H7 (cell line): ENCODE measurements at places on chromosomes 5 and 9. TPM values are rescaled to one million over a fixed set of nuclear protein-coding genes. Genes with fewer than 3 reads are reported as not detected.

GRCh38 chr5:158514319-158514985 lies 585.3 kb downstream of the EBF1 start:
- no peak for DNase-seq

- no peak for DNase-seq
Observed at GRCh38 chr9:6552498-6553121, 92.9 kb downstream of the GLDC start.

Gene SPATA31D4
- not detected in 2 replicates for total RNA-seq

Gene AMACR
- 10.5 and 18.3 TPM in 2 replicates for total RNA-seq

- DNase-seq = no peak
Observed at GRCh38 chr9:126504086-126504976, 109.4 kb upstream of the LMX1B start.

DNA sequence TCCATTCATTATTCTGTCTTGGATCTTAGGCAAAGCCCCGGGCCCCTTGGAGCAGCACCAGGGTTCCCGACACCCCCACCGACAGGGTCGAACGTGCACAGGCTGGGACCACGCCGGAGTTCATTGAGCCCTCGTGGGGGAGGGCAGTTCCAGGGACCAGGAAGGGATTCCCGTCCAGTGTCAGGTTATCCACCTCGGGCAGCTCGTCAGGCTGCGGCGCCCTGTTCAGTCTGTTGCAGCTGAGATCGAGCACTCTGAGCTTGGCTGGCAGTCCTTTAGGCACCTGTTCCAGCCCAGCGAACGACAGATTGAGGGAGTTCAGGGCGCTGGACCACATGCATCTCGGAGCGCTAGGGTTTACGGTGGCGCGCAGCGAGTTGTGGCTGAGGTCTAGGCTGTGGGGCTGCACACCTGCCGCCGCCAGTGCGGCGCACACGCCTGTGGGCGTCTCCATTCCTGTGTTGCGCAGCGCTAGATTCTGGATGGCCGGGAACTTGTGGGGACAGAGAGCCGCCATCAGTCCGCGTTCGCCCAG lies 1.1 kb downstream of the CD14 start:
- DNase-seq = peak; percentile 69

- DNase-seq = no peak
Observed at GRCh38 chr9:130128733-130129431, 43.3 kb upstream of the NCS1 start.

Gene TAF1L
- not detected in 2 replicates for total RNA-seq

Gene ZNF366
- not detected in 2 replicates for total RNA-seq

DNA sequence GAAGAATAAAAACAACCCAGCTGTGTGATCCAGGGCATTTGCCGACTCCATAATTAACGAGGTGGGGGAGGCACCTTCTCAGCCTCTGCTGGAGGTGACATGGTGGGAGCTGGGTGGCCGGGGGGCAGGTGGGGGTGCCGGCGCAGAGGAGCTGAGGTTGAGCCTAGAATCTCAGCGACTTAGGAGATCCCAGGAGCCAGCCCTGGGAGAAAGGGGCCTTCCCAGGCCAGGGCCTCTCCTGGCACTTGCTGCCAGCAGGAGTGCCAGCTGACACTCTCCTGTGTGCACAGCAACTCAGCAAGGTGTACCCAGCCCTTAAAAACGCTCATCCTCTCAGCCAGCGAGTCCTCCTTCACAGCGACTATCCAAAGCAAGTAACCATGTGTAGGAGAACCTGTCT lies 62.8 kb upstream of the FCN1 start:
- DNase-seq = no peak

Gene GABRA1
- total RNA-seq = 0.76 and 1.4 TPM in 2 replicates

Gene SPATA6L
- total RNA-seq = 0.48 TPM in 1 of 2 replicates, not detected in the other

DNA sequence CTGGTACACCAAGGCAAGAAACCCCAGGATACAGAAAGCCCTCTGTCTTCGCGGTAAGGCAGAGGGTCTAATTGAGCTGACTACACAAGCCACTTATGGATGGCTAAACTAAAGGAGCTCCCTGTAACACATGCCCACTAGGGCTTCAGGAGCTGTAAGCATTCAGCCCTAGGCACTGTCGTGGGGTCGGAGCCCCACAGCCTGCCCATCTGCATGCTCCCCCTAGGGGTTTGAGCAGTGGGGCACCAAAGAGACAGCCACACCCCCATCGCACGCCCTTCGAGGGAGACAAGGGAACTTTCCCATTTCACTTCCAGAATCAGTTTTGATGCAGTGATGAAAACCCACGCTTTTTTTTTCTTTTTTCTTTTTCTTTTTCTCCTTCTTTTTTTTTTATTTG lies 11.0 kb upstream of the MTMR12 start:
- peak; percentile 58 for DNase-seq

Gene ERCC6L2
- 28.3 and 38.6 TPM in 2 replicates for total RNA-seq

Gene PCDHGA4
- 0.03 TPM in 1 of 2 replicates, not detected in the other for total RNA-seq

GRCh38 chr5:139912158-139912557 lies 116.5 kb downstream of the PSD2 start:
- no peak for DNase-seq

Gene MSMP
- not detected in 2 replicates for total RNA-seq

Gene INPP5E
- 12.4 and 15.2 TPM in 2 replicates for total RNA-seq

DNA sequence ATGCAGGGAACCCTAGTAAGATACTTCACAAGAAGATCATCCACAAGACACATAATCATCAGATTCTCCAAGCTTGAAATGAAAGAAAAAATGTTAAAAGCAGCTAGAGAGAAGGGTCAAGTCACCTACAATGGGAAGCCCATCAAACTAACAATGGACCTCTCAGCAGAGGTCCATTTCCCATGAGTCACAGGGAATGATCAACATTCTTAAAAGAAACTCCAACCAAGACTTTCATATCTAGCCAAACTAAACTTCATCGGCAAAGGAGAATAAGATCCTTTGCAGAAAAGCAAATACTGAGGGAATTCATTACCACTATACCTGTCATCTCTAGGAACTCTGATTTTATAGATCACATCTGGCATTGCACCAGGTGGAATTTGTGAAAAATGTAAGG lies 52.9 kb upstream of the SPATA31E1 start:
- no peak for DNase-seq

Gene CRHBP
- total RNA-seq = 1.00 and 2.3 TPM in 2 replicates

DNA sequence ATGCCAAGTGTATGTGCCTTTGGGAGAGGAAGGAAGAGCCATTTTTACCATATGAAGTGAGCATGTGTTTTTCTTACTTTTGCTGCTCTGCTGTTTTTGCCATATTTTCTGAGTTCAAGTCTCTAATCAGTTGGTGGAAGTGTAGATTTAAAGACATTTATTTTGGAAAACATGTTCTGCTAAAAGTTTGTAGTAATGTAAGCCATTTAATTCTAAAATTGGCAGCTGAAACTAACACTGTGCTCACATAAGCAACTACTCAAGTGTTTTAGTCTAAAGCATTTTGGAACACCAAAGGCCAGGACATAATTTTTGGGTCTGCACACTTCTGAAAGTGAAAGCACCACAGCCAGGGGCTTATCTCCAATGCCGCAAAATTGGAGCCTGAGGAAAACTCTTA lies 363.4 kb upstream of the ZNF608 start:
- no peak for DNase-seq

DNA sequence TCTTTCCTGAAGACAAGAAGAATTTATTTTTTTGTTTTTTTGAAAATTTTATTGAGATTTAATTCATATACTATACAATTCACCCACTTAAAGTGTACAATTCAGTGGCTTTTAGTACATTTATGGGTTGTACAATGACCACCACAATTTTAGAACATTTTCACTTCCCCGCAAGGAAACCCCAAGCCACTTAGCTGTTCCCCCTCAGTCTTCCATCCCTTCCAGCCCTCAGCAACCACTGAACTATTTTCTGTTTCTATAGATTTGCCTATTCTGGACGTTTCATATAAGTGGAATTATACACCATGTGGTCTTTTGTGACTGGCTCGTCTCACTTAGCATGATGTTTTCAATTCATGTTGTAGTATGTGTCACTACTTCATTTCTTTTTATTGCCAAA lies 28.0 kb downstream of the DNAI1 start:
- no peak for DNase-seq

GRCh38 chr5:78533356-78533755 lies 115.2 kb downstream of the LHFPL2 start:
- DNase-seq = peak; percentile 70

DNA sequence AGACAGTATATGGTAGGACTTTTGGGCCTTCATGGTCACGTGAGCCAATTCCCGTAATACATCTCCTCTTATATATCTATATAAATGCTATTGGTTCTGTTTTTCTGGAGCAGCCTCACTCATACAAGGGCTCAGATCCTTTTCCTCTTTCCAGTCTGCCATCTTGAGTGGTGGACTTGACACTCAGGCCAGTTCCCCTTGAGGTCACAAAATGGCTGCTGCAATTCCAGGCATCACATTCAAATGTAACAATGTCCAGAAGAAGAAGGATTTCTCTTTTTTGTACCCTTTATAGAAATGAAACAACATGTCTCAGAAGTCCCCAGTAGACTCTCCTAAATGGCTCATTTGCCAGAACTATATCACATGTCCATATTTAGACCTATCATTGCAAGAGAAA lies 4.5 kb downstream of the GPR150 start:
- DNase-seq = no peak

- no peak for DNase-seq
Observed at GRCh38 chr9:127163409-127163808, 41.0 kb upstream of the ANGPTL2 start.

GRCh38 chr9:78213712-78214111 lies 22.2 kb upstream of the CEP78 start:
- peak; percentile 32 for DNase-seq

GRCh38 chr5:90434116-90434714 lies 24.7 kb upstream of the CETN3 start:
- peak; percentile 19 for DNase-seq
